Caudate nucleus (tissue), 63 donors: ENCODE measurements at places on chromosomes 11 and 22.

GRCh38 chr11:69470793-69471728 lies 10.4 kb upstream of the LINC01488 start:
- DNase-seq, result no peak

DNA sequence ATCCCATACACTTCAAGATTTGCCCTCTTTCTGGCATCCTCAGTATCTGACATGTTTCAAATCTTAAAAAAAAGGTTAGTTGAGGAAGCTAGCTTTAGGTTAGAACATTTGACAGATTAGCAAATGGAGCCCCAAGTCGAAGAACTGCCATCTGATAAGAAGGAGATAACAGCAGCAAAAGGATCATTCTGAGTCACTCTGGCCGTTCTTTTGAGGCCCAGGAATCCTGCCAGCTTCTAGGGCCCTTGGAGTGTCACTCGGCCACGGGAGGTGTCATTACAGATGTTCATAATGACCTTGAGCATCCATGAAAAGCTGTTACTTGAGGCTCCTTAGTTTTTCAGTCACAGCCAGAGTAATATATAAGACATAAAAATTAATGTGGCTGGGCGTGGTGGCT lies 132.1 kb upstream of the RASSF10 start:
- DNase-seq, result no peak

- no peak for DNase-seq
Observed at GRCh38 chr11:120284272-120284671, 40.8 kb upstream of the TLCD5 start.

DNA sequence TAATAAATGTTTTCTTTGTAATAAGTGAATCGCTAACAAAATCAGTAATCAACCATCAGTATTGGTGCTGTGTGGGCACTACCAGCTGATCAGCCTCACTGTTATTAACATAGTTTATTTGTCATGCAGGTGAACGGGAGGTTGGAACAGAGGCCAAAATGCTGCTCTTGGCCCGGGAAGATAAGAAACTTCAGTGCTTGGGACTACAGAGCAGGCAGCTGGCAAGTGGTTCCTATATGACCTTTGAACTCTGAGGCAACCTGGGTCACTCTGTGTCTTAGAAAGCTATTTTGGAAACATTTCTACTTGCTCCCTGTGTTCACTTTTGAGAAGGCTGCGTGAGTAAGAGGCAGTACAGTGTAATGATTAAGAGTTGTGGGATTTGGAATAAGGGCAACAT lies 36.5 kb upstream of the DNAJB13 start:
- no peak for DNase-seq

- DNase-seq, result peak; percentile 72
Observed at GRCh38 chr11:61947486-61948210, 2.5 kb upstream of the BEST1 start.

DNA sequence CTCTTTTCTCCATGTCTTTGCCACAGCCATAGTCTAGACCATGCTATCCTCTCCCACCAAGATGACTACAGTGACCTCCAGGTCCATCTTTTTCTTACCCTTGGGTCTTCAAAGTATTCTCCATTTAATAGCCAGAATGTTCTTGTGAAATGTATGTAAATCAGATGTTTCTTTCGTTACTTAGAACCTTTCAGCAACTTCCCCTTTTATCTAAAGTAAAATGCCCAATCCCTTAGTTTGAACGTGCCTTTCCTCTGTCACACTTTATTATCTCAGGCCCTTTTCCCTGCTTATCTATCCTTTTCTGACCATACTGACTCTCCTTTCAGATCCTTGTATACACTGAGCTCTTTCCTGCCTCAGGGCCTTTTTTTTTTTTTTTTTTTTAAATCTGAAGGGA lies 17.9 kb downstream of the RBM4B start:
- no peak for DNase-seq

- no peak for DNase-seq
Observed at GRCh38 chr11:71454470-71455113, 1.6 kb downstream of the NADSYN1 start.

GRCh38 chr22:50157709-50158375 lies 12.7 kb upstream of the PANX2 start:
- no peak for DNase-seq

GRCh38 chr22:40627612-40628011 lies 8.9 kb downstream of the MRTFA start:
- no peak for DNase-seq

DNA sequence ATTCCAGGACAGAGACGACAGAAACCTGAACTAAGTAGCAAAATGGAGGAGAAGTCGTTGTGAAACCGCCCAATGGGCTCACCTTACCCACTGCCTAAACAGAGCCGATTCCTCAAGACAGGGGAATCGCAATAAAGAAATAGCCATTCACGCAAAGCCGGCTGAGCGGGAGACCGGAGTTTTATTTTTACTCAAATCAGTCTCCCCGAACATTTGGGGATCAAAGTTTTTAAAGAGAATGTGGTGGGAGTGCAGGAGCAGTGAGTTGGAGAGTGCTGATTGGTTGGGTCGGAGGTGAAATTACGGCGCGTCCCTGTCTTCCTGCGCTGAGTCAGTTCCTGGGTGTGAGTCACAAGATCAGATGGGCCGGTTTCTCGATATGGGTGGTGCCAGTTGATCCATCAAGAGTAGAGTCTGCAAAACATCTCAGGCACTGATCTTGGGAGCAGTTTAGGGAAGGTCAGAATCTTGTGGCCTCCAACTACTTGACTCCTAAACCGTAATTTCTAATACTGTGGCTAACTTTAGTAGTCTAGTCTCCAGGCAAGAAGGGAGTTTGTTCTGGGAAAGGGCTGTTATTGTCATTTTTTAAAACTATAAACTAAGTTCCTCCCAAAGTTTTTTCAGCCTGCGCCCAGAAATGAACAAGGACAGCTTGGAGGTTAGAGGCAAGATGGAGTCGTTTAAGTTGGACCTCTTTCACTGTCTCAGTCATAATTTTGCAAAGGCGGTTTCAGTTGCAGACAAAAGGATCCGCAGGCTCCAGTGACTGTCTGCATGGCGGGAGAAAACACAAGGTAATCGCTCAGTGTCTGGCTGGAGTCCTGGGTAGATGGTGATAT lies 34.1 kb downstream of the OR4D9 start:
- DNase-seq, result no peak

DNA sequence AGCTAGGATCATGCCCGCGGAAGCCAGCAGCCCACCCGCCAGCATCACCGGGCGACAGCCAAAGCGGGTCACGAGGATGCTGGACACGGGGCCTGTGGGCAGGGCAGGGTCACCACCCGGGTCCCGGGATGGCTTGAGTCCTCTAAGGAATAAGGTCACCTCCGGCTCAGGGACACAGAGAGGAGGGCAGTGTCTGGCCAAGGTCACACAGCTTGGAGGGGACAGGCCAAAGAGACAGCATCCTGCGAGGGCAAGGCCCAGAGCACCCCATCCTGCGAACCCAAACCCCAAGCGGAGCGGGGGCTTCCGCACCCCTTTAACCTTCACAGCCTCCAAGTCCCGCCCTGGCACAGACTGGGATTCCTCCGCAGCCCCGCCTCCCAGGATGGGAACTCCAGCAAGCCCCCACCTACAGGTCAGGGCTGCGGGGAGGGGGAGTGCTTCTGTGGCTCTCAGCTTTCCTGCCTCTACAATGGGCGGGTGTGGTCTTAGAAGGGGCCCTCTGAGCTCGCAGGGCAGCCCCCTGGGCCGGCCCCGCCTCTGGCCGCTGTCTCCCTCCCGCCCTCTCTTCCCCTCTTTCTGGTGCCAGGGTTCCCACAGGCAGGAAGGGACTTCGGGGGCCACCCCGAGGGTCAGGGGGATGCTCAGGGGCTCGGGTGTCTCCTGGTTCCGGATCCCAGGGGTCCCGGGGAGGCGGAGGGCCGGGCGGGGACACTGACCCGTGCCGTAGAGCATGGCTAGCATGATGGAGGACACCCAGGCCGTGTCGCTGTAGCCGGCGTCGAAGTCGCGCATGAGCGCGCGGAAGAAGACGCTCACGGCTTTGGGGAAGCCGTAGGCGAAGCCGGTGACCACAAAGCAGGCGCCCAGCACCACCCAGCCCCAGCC lies 1.8 kb downstream of the SLC16A8 start:
- no peak for DNase-seq

DNA sequence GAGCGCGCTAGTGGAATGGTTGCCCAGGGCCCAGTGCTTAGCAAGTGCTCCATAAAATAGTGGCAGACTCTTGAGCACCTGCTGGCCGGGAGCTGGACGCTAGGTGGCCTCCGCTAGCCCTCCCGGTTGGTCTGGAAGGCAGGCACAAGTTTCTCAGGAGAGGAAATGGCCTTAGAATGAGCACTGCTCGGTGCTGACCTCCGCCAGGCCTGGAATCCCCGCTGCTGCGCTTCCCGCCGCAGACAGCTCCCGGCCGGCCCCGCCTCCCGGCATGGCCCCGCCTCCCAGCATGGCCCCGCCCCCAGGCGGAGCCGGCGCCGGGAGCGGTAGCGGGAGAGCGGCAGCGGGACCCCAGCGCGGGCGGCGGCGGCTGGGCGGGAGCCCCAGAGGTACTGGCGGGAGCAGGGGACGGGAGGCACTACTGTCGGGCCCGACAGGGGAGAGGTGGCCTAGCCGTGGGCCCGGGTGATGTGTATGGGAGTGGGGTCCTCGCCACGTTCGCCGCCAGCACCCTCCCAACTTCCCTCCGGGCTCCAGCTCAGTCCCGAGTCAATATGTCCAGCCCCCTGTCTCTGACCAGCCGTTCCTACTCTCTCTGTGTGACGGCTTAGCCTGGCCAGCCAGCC lies at the start of gene SIPA1:
TSS of gene SIPA1 (plus strand) at position 308 of the 626 bp plus-strand sequence. CDS start 2,821 bp downstream, outside the sequence.
- peak; percentile 31 for DNase-seq

GRCh38 chr22:41274856-41275255 lies 11.1 kb downstream of the RANGAP1 start:
- peak; percentile 58 for DNase-seq

- DNase-seq, result no peak
Observed at GRCh38 chr11:111077530-111078322, 167.8 kb upstream of the POU2AF2 start.

DNA sequence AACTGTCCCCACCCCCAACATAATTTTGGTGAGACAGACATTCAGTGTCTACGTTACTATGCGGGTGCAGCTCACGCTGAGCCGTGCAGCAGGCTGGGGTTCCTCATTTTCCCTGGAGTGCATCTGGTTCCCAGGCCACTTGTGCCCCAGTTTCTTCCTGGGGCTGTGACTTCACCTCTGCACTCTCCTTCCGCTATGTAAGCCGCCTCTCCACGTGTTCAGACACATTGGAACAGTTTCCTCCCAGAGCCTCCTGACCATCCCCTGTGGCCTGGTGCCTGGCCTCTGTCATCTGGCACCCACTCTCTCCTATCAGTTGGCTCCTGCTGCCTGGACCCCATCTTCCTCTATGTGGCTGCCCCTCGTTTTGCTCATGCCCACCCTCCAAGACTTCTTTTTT lies 46.2 kb upstream of the A4GALT start:
- no peak for DNase-seq

- DNase-seq, result no peak
Observed at GRCh38 chr11:114181752-114182151, 114.4 kb upstream of the NNMT start.

DNA sequence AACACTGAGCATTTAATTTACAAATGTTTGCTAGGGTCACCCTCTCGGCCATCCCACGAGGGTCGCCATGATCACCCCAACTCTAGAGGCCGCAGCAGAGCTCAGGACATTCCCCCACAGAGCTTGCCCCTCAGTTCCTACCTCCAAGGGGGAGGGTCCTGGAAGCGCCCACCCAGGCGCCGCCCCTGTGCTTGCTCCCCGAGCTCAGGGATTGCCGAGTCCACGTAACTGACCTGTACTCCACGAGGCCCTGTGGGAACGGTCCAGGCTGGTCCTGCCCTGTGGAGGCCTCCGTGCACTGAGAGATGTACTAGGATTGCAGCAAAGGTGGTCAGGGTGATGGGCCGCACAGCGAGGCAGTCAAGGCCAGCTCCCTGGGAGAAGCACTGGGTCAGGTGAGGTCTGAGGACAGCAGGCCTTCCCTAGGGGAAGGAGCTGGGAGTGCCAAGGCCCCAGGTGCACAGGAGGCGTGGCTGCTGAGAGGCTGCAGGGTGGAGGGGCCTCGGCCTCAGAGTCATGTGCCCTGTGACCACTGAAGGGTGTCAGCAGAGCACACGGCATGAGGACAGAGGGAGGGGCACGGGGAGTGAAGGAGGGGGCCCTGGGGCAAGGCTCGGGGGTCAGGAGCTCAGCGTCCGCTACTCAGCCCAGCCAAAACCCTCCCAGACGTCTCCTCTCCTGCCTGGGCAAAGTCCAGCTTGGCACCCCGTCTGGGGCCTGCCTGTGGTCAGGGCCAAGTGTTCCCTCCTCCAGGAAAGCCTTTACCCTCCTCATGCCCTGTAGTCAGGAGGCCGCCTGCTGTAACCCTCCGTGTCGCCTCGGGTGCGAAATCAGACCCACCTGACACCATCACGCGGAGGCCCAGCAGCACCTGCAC lies 2.4 kb upstream of the MIOX start:
- DNase-seq, result no peak

- peak; percentile 35 for DNase-seq
Observed at GRCh38 chr11:19311308-19312030, 70.7 kb upstream of the E2F8 start.
